Spinal cord (tissue), 10 donors: ENCODE measurements at places on chromosomes 12 and 14. TPM values are rescaled to one million over a fixed set of nuclear protein-coding genes. Genes with fewer than 3 reads are reported as not detected.

UNC119B gene
- 41.9 TPM for polyA plus RNA-seq

DNA sequence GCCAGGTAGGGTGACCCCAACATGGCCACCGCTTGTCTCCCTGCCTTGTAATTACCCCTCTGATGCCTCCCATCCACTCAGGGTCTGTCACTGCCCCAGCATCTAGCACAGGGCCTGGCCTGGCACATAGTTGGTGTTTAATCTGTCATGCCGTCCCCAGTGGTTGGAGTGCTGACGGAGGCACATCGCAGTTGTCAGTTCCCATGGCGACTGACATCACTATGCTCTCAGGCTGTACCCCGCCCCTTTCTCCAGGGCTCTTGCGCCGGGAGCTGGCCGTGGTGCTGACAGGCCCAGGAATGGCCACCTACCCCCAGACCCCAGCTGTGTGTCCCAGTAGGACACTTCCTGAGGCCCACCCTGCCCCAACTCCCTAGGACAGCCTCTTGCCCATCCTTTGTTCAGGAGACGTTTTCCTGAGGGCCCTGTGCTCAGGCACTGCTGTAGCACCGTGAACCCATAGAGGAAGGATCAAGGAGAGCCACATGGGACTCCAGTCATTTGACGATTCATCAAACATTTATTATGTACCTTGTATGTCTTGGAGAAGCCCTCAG is 23.0 kb downstream of the FAM222A start:
- no peak for DNase-seq

SAMD15 gene
- polyA plus RNA-seq, result 5.6 TPM

GRCh38 chr12:42698213-42698612 is 108.7 kb upstream of the PRICKLE1 start:
- no peak for DNase-seq
